Large intestine (tissue), 12 donors: ENCODE measurements at places on chromosomes 3 and 15. TPM values are rescaled to one million over a fixed set of nuclear protein-coding genes. Genes with fewer than 3 reads are reported as not detected.

Gene DNAH12
- polyA plus RNA-seq, result 0.51 TPM

Gene CACNA2D3
- polyA plus RNA-seq, result 0.97 TPM

Gene VEPH1
- 0.63 TPM for polyA plus RNA-seq

- no peak for DNase-seq
These were observed 288.2 kb downstream of the EPHA6 start for GRCh38 chr3:97102641-97103040.

DNA sequence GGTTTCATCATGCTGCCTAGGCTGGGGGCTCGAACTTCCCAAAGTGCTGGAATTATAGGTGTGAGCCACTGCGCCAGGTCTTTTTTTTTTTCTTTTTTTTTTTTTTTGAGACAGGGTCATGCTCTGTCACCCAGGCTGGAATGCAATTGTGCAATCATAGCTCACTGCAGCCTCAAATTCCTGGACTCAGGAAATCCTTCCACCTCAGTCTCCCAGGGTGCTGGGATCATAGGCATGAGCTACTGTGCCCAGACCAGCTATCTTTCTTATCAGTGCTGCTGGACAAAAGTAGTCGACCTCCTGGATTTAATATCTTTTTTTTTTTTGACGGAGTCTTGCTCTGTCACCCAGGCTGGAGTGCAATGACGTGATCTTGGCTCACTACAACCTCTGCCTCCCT is 60.8 kb downstream of the TFDP2 start:
- DNase-seq, result peak; percentile 59

- no peak for DNase-seq
These were observed 1.1 kb upstream of the CDV3 start for GRCh38 chr3:133572158-133573053.

DNA sequence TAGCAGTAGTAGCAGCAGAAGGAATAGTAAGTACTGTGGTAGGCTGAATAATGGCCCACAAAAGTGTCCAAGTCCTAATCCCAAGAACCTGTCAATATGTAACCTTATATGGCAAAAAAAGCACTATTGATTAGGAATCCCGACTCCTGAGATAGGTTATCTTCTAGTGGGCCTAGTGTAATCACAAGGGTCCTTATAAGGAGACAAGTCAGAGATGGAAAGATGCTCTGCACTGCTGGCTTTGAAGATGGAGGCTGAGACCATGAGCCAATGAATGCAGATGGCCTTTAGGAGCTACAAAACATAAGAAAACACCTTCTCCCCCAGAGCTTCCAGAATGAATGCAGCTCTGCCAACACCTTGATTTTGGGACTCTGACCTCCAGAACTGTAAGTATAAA is 36.0 kb downstream of the TIPARP start:
- no peak for DNase-seq

GRCh38 chr3:129231331-129232119 is 17.9 kb upstream of the COPG1 start:
- no peak for DNase-seq

- DNase-seq, result no peak
These were observed 6.8 kb downstream of the MFSD1 start for GRCh38 chr3:158808697-158809096.

- DNase-seq, result no peak
These were observed 72.9 kb downstream of the RIOX2 start for GRCh38 chr3:97899331-97899730.

- no peak for DNase-seq
These were observed 184.6 kb upstream of the TBC1D5 start for GRCh38 chr3:17927036-17927435.

DNA sequence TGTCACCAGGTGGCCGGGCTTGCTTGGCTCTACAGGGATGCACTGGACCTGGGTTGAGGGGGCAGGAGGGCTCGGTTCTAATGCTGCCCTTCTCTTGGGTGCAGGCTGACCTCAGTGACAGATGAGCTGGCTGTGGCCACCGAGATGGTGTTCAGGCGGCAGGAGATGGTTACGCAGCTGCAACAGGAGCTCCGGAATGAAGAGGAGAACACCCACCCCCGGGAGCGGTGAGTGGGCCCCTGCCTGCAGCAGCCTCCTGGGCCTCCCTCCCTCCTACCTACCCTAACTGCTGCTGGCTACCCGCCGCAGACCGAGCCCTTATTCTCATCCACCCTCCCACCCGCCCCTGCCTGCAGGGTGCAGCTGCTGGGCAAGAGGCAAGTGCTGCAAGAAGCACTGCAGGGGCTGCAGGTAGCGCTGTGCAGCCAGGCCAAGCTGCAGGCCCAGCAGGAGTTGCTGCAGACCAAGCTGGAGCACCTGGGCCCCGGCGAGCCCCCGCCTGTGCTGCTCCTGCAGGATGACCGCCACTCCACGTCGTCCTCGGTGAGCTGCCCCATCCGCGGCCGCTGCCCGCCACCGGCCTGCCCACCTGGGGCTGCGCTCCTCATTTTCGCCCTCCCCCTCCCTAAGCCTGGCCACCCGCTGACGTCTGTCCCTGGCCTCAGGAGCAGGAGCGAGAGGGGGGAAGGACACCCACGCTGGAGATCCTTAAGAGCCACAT is 5.6 kb downstream of the FES start:
- no peak for DNase-seq
